ENCODE measurements at places on chromosomes 12 and 14. TPM values are rescaled to one million over a fixed set of nuclear protein-coding genes. Genes with fewer than 3 reads are reported as not detected.
A peak's percentile ranks its signal among the peaks of the same experiment; 100 is the strongest.

- no peaks in the 10 kb centered on the region for H3K27me3 ChIP-seq
- H3K4me1 ChIP-seq = no peaks in the 10 kb centered on the region
- no peak overlapping the region for H3K4me3 ChIP-seq
- H3K27ac ChIP-seq = no peak overlapping the region
- DNase-seq = peak; percentile 28
These were observed 88.2 kb downstream of the TBC1D30 start for GRCh38 chr12:64912516-64913255.

DNA sequence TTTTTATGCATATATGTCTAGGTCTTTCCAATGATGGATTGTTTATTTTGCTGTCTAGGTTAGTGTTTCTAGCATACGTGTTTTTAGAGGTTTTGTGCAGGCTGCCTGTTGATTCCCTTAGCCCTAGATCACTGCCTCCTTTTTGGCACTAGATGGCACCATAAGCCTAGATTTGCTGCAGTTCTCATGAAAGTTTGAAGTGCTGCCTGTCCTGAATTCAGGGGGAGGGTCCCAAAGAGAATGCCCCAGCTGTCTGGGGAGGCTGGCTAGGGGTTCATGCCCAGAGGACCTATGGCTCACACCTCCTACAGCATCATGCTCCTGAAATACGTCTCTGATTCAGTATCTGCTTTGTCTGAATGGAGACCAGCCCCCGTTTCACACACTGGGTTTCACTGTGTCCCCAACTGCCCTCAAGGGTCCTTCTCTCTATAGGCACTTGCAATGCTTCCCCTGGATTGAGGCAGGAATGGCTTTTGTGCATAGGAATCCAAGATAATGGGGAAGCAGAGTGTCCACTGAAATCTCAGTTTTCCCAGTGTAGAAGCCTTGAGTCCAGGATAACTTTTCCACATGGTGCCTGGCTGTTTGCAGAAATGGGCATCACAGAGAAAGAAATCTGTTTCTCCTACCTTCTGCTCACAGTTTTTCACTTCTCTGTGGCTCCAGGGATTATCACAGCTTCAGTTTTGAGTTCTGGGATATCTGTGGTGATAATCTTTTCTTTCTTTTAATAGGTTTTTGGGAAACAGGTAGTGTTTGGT, 14.2 kb upstream of the TXNRD1 start:
- H3K27me3 ChIP-seq = no peaks in the 10 kb centered on the region
- no peak overlapping the region for H3K27ac ChIP-seq
- peak; percentile 52 for DNase-seq
- H3K36me3 ChIP-seq = no peaks in the 10 kb centered on the region
- no peak overlapping the region for H3K4me3 ChIP-seq

- H3K4me3 ChIP-seq = no peak overlapping the region
- no peaks in the 10 kb centered on the region for H3K27me3 ChIP-seq
- DNase-seq = no peak
- peaks cover 15% of the 10 kb centered on the region for H3K4me1 ChIP-seq
These were observed 56.4 kb upstream of the USP44 start for GRCh38 chr12:95607642-95608041.

GRCh38 chr12:2251526-2252209, 198.9 kb downstream of the CACNA1C start:
- no peak overlapping the region for H3K4me3 ChIP-seq
- no peaks in the 10 kb centered on the region for H3K27me3 ChIP-seq
- no peak for DNase-seq
- no peaks in the 10 kb centered on the region for H3K36me3 ChIP-seq

GRCh38 chr12:8890313-8891085, 23.8 kb upstream of the PHC1 start:
- peaks cover 8% of the 10 kb centered on the region for H3K4me1 ChIP-seq
- H3K4me3 ChIP-seq = peak overlapping the region; percentile 58
- H3K27me3 ChIP-seq = no peaks in the 10 kb centered on the region
- peak; percentile 74 for DNase-seq
- H3K36me3 ChIP-seq = no peaks in the 10 kb centered on the region
- H3K27ac ChIP-seq = peak overlapping the region; percentile 22

GRCh38 chr14:31992011-31992447, 85.1 kb upstream of the ARHGAP5 start:
- DNase-seq = no peak
- H3K27ac ChIP-seq = no peak overlapping the region
- no peaks in the 10 kb centered on the region for H3K27me3 ChIP-seq
- no peak overlapping the region for H3K4me3 ChIP-seq
- no peaks in the 10 kb centered on the region for H3K4me1 ChIP-seq

TSPAN19 gene
- total RNA-seq = 2.4 TPM

TMEM63C gene
- 14.1 TPM for total RNA-seq

GPR137C gene
- total RNA-seq = 9.4 TPM

PMCH gene
- total RNA-seq = not detected

INHBC gene
- 3.1 TPM for total RNA-seq
